Esophagus muscularis mucosa (tissue), 4 donors: ENCODE measurements at places on chromosomes 12 and 14. TPM values are rescaled to one million over a fixed set of nuclear protein-coding genes. Genes with fewer than 3 reads are reported as not detected.

DNA sequence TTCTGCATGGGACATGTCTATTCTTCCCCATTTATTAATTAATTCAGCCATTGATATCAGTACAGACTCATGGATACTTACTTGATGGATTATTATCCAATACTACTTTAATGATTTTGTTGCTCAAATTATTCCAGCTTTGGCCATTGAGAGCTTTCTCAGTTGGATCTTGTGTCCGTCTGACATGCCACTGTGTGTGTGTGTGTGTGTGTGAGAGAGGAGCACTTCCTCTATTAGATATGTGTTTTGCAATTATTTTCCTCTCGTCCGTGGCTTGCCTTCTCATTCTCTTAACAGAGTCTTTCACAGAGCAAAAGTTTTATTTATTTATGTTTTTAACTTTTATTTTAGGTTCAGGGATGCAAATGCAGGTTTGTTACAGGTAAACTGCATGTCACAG, 194.2 kb downstream of the ADGRD1 start:
- H3K4me3 ChIP-seq: no peak overlapping the region
- H3K27me3 ChIP-seq: no peaks in the 10 kb centered on the region
- peaks cover 9% of the 10 kb centered on the region for H3K4me1 ChIP-seq

- peaks cover 9% of the 10 kb centered on the region for H3K4me1 ChIP-seq
- H3K4me3 ChIP-seq: no peak overlapping the region
- DNase-seq: no peak
Observed at GRCh38 chr12:51823875-51824565, 24.5 kb downstream of the FIGNL2 start.

- H3K27me3 ChIP-seq: no peaks in the 10 kb centered on the region
- no peaks in the 10 kb centered on the region for H3K4me1 ChIP-seq
- peaks cover 75% of the 10 kb centered on the region for H3K36me3 ChIP-seq
Observed at GRCh38 chr12:109919456-109919855, 19.4 kb downstream of the TCHP start.

DNA sequence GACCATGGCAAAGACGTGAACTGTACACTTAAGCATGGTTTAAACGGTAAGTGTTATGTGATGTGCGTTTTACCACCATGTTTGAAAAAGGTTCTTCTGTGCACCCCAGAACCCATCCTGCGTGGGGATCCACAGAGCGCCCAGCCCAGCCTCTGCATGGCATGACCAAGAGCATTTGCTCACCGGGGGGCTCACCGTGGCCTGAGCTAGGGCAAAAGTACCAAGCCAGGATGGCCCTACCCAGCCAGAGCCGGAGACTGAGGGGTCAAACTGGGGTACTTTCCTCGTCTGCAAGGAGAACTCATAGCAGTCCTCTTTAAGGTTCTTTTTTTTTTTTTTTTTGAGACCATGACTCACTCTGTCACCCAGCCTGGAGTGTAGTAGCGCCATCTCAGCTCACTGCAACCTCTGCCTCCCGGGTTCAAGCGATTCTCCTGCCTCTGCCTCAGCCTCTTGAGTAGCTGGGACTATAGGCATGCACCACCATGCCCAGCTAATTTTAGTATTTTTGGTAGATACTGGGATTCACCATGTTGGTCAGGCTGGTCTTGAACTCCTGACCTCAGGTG, 16.4 kb upstream of the ANKRD9 start:
- H3K27ac ChIP-seq: no peak overlapping the region
- no peak for DNase-seq
- no peaks in the 10 kb centered on the region for H3K27me3 ChIP-seq
- no peak overlapping the region for H3K4me3 ChIP-seq
- no peaks in the 10 kb centered on the region for H3K36me3 ChIP-seq

The PLCZ1 gene
- 0.83 TPM for total RNA-seq

GRCh38 chr12:13851828-13852227, 129.6 kb downstream of the GRIN2B start:
- DNase-seq: peak; percentile 47
- no peaks in the 10 kb centered on the region for H3K36me3 ChIP-seq
- no peak overlapping the region for H3K27ac ChIP-seq

GRCh38 chr12:8556531-8557097, 15.9 kb upstream of the CLEC4E start:
- H3K27ac ChIP-seq: no peak overlapping the region
- DNase-seq: no peak
- no peaks in the 10 kb centered on the region for H3K36me3 ChIP-seq
- H3K27me3 ChIP-seq: no peaks in the 10 kb centered on the region
- H3K4me3 ChIP-seq: no peak overlapping the region

The IL26 gene
- total RNA-seq: not detected

The DCN gene
- 2,089 TPM for total RNA-seq

The MGAT4C gene
- 0.34 TPM for total RNA-seq

DNA sequence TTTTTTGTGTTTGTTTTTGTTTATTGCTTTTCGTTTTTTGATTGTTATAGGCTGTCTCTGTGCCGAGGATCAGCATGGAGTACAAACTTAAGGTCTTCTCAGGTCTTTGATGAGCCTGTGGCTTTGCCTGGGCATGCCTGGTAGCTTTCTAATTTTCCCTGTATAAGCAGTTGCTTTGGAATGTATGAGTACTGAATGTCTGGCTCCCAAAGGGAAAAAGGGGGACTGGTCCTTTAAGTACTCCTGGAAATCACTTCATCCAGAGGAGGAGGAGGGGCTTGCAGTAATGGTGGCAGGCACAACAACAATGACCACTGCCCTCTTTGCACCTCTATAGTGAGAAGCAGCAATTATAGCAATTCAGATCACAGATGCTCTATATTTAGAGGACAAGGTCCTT, 67.6 kb upstream of the TTC7B start:
- no peaks in the 10 kb centered on the region for H3K27me3 ChIP-seq
- no peak overlapping the region for H3K4me3 ChIP-seq
- no peak for DNase-seq
- H3K4me1 ChIP-seq: no peaks in the 10 kb centered on the region
- H3K27ac ChIP-seq: no peak overlapping the region

GRCh38 chr14:64410084-64410774, 22.1 kb downstream of the MTHFD1 start:
- H3K4me1 ChIP-seq: no peaks in the 10 kb centered on the region
- H3K27me3 ChIP-seq: no peaks in the 10 kb centered on the region
- no peak for DNase-seq
- no peak overlapping the region for H3K4me3 ChIP-seq
- H3K36me3 ChIP-seq: peaks cover 19% of the 10 kb centered on the region

DNA sequence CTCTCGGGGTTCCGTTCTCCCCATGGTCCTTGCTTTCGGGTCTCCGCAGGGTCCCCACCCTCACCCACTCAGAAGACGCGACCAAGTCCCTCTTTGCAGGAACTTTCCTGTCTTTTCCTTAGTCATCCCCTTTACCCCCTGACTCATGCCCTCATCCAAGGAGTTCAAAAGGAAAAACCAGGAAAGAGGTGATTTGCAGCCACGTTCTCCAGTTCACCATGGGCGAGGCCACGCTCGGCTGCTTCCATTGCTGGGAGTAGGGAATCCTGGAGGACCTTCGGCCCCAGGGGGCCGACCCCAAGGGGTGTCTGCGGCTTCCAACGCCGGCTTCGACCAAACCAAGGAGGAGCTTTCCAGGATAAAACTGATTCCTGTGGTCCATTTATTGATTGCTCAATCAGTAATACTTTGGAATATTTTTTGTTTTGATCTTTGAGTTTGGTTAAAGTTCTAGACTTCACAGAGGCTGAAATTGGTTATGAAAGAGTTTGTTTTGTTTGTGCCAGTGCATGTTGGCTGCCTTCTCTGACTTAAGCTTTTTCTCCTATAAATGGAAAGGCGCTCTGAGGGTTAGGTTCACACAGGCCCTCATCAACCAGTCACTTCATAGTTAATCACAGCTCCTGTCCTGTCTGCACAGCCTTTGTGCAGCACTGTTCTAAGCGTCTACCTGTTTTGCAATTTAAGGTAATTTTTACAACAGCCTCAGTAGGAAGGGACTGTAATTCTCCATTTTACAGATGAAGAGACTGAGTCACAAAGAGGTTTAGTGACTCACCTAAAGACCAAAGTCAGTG, 827 bp downstream of the ALDH2 start:
- H3K4me3 ChIP-seq: peak overlapping the region; percentile 98
- DNase-seq: no peak
- H3K27me3 ChIP-seq: no peaks in the 10 kb centered on the region
- peaks cover 8% of the 10 kb centered on the region for H3K36me3 ChIP-seq

DNA sequence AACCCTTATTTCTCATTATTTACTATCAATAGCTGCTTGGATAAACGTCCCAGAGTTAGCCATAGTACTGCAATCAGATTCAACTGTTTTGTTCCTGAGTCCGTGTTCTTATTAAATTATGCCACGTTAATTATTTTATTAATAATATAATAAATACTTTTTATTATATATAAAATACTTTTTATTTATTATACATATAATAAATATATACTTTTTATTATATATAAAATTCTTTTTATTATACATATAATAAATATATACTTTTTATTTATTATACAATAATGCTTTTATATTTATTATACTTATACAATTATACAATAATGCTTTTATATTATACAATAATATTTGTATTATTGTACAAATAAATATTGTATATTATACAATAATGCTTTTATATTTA, 11.1 kb downstream of the STRAP start:
- H3K4me3 ChIP-seq: no peak overlapping the region
- H3K27me3 ChIP-seq: no peaks in the 10 kb centered on the region

DNA sequence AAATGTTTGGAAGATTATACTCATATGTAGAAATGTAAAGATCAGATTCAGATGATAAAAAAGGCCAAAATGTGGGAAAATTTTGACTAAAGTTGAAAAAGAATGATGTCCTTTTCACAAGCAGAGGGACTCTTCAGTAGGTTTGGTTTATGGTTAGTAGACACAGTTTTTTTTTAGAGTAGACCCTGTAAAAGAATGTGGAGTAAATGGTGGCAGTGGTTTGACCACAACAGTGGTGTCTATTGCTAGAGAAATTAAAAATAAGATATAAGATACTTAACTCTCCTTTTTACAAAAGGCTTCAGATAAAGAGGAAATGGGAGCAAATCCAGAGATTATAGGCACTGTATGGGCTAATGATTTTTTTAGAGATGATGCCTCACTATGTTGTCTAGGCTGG, 21.8 kb downstream of the RAP1B start:
- peaks cover 51% of the 10 kb centered on the region for H3K4me1 ChIP-seq
- H3K4me3 ChIP-seq: no peak overlapping the region
- DNase-seq: no peak
- H3K27me3 ChIP-seq: no peaks in the 10 kb centered on the region
- no peak overlapping the region for H3K27ac ChIP-seq

The TAS2R46 gene
- total RNA-seq: not detected

The TESPA1 gene
- 2.4 TPM for total RNA-seq

DNA sequence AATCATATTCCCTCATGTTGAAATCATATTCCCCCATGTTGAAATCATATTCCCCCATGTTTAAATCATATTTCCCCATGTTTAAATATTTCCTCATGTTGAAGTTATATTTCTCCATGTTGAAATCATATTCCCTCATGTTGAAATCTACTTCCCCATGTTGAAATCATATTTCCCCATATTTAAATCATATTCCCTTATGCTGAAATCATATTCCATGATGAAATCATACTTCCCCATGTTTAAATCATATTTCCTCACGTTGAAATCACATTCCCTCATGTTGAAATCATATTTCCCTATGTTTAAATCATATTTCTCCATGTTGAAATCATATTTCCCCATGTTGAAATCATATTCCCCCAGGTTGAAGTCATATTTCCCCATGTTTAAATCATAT, 34.6 kb upstream of the ADGRD1 start:
- H3K4me3 ChIP-seq: no peak overlapping the region
- no peaks in the 10 kb centered on the region for H3K36me3 ChIP-seq
- peaks cover 10% of the 10 kb centered on the region for H3K4me1 ChIP-seq
- DNase-seq: no peak

DNA sequence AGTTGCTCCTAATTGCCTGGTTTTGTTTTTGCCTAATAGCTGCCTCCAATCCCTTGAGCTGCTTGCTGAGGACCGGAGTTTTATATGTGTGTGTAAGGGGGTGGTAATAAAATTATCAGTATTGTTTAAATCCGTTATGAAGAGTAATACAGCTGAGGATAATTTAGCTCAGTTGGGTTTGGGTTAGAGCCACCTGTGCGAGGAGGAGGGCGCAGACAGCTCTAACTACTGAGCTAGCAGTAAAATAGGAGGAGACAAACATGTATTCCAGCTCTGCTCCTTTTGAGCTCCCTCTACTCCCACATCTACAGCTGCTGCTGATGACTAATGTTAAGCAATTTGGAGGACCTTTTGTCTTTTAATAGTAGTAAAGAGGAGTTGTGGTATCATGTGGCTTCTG, 61.5 kb downstream of the SPATS2 start:
- H3K36me3 ChIP-seq: peaks cover 6% of the 10 kb centered on the region
- no peak for DNase-seq
- no peaks in the 10 kb centered on the region for H3K4me1 ChIP-seq
- no peaks in the 10 kb centered on the region for H3K27me3 ChIP-seq
- H3K4me3 ChIP-seq: no peak overlapping the region
- no peak overlapping the region for H3K27ac ChIP-seq

- no peaks in the 10 kb centered on the region for H3K27me3 ChIP-seq
- no peak overlapping the region for H3K27ac ChIP-seq
- no peak overlapping the region for H3K4me3 ChIP-seq
- no peak for DNase-seq
Observed at GRCh38 chr14:34593740-34594375, 36.1 kb downstream of the SNX6 start.

DNA sequence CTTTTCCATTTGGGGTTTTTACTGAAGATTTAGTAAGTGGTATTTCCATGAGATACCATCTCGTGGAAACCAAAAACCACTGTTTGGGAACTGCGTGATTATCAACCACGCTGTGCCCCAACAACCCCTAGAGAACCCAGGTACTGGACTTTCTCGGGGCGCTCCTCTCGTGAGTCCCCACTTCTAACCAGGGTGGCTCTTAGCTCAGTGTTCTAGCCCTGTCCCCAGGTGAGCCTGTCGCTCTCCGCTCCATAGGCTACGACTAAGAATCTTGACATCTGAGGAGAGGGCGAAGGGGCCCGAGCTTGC, 686 bp downstream of the MCRS1 start:
- no peak for DNase-seq
- H3K27me3 ChIP-seq: no peaks in the 10 kb centered on the region
- H3K4me3 ChIP-seq: peak overlapping the region; percentile 80
- H3K27ac ChIP-seq: peak overlapping the region; percentile 91
- peaks cover 50% of the 10 kb centered on the region for H3K4me1 ChIP-seq

The ABHD12B gene
- not detected for total RNA-seq

DNA sequence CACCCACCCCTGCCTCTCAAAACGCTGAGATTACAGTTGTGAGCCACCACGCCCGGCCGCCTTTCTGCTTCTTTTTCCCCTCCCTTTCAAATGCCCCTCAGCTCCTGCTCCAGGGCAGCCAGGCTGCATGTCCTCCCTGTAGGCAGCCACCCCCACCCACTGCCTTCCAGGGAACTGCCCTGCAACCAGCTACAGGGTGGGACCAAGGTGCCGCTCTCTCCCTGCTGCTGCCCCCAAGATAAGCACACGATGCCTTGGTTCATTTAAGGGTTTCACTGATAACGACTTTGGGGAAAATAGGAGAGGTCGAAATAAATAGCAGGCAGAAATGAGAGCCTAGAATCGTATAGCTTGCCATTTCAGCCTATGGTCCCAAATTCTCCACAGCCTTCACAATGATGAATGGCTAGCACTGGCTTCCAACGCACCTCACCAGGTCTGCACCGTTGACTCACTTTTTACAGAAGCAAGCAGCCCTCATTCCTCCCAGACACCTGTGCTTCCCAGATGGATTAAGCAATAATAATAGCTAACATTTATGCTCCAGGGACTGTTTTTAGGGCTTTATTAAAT, 40.7 kb downstream of the ATG14 start:
- H3K27me3 ChIP-seq: no peaks in the 10 kb centered on the region
- H3K36me3 ChIP-seq: peaks cover 17% of the 10 kb centered on the region
- H3K27ac ChIP-seq: no peak overlapping the region
- no peak overlapping the region for H3K4me3 ChIP-seq
